ENCODE measurements at places on chromosomes 3 and 15. TPM values are rescaled to one million over a fixed set of nuclear protein-coding genes. Genes with fewer than 3 reads are reported as not detected.
A peak's percentile ranks its signal among the peaks of the same experiment; 100 is the strongest.

The MYO9A gene
- total RNA-seq: 34.7 TPM

The THBS1 gene
- 631 TPM for total RNA-seq

The CYP8B1 gene
- not detected for total RNA-seq

- DNase-seq: no peak
These were observed 30.4 kb downstream of the RASGRF1 start for GRCh38 chr15:79060175-79060574.

- DNase-seq: peak; percentile 81
These were observed 980 bp upstream of the RAB27A start for GRCh38 chr15:55290528-55291057.

- no peak for DNase-seq
These were observed 119.9 kb downstream of the IMPG2 start for GRCh38 chr3:101200461-101200860.

DNA sequence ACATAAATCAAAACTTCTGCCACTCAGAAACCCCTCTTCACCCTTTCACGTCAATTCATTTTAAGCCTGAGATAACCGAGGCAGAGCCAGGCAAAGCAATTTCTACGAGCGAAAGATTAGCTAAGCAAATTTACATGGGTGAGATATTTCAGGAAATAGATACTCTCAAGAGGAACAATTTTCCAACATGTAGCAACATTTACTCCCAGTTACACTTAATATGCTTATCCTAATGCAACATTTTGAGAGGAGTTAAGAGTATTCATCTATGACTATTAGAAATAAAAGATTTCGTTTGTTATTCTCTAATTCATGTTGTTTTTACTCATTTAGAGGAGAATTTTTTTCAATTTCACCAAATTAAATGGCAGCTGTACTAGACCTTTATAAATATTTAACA is 837 bp downstream of the TMC3 start:
- DNase-seq: no peak

- no peak for DNase-seq
These were observed 54.6 kb upstream of the TOP2B start for GRCh38 chr3:25719321-25719720.

GRCh38 chr15:95922431-95922830 is 408.1 kb upstream of the NR2F2 start:
- no peak for DNase-seq
